ENCODE measurements at places on chromosomes 13 and 19.

GRCh38 chr19:50695251-50696093 lies 24.1 kb downstream of the SHANK1 start:
- no peak for DNase-seq

DNA sequence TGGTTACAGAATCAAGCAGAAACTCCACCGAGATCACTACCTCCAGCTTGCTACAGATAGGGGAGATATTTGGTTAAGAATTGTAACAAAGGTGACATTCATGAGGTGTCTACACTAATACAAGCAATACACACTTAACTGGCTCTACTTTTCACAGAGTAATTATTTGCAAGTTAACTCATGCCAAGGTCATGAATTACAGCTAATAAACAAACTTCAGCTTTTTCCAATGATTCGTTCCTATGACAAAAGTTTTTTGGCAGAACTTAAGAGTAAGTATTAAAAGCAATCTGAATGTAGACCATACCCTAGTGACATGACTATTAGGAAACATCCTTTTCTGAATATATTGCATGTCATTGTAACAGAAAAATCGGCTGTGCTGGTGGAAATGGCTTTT lies 72.1 kb downstream of the LHFPL6 start:
- DNase-seq = no peak

DNA sequence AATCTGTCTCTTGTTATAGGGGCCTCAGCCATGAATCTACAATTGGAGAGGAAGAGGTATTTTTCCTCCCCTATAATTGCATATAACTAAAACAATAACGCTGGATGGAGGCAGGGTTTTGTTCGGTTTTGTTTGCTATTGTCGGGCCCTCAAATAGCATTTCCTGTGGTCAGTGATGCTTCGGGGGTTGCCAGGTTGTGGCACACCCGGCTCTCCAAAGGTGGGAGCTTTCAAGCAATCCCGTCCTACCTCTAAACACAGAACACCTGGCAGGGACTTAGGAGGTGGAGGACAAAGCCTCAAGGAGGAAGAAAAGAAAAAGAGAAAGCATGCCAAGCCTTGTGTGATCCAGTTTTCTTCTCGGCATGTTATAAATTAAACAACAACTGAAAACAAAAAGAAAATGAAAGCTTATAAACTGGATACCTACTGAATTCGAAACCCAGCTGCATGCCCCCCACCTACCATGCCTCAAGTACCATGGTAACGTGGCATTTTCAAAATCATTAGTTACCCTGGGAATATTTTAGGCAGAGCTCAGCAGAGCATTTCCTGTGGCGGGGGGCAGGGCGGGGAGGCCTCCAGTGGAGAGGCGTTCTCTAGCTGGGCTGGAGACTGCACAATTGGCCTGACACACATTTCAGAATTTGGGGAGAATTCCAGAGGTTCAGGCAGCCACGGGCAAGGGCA lies 213.8 kb downstream of the DCLK1 start:
- no peak for DNase-seq

DNA sequence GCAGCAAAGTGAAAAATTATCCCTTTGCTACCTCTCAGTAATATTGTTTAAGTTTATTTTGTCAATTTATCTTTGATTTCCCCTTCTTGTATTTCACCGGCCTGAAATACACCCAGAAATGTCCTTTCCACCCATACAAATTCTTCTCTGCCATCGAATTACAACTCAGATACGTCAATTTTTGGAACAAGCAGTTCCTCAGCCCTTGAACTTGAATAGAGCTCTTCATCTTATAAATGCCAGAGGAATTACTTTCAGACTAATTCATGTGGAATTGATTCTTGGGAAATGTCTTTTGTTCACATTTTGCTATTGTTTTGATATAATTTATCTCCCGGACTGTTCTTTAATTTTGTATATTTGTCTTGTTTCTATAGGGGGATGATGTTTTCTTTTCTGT lies 1359.3 kb upstream of the MIR17HG start:
- DNase-seq = peak; percentile 13

GRCh38 chr13:72218966-72219365 lies 352.0 kb upstream of the DACH1 start:
- no peak for DNase-seq

- DNase-seq = no peak
These were observed 235.1 kb upstream of the MIR17HG start for GRCh38 chr13:91112201-91112923.

DNA sequence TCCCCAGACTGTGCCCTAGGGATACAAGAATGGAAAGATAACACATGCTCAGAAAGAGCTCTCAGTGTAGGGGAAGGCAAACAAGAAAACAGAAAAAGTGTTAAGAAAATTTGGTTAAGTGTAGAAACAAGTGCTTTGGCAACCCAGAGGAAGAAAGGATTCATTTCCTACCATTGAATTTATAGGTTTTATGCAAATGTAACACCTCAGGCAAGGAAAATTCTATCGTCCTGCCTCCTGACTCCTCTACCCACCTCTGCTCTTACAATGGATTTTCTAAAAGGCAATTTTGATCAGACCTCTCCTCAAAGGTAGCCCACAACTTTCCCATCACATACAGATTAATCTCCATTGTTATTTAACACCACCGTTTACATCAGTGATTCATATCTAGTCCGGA lies 298.7 kb downstream of the RFC3 start:
- DNase-seq = no peak

- no peak for DNase-seq
These were observed 444 bp downstream of the PROSER1 start for GRCh38 chr13:39037410-39037879.

GRCh38 chr19:49336482-49337266 lies 1.5 kb downstream of the CD37 start:
- DNase-seq = no peak

DNA sequence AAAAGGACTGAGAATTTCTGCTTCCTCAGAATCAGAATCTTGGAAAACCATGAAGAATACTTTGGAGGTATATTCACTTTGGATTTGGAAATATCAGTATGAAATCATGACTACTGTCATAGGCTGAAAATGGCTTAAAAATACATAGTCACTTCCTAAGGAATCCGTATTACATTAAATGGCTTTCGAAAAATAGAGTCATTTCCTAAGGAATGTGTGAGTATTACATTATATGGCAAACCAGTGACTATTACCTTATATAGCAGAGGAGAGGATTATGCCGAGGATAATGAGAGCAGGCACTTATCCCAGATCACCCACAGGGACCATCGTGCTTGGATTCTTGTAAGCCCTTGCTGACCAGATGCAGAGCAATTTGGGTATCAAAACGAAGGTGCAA lies 1471.8 kb downstream of the EFNB2 start:
- DNase-seq = no peak

- DNase-seq = no peak
These were observed 4.9 kb downstream of the UHRF1 start for GRCh38 chr19:4913996-4914735.

GRCh38 chr13:50375792-50376191 lies 360.5 kb downstream of the KCNRG start:
- no peak for DNase-seq

DNA sequence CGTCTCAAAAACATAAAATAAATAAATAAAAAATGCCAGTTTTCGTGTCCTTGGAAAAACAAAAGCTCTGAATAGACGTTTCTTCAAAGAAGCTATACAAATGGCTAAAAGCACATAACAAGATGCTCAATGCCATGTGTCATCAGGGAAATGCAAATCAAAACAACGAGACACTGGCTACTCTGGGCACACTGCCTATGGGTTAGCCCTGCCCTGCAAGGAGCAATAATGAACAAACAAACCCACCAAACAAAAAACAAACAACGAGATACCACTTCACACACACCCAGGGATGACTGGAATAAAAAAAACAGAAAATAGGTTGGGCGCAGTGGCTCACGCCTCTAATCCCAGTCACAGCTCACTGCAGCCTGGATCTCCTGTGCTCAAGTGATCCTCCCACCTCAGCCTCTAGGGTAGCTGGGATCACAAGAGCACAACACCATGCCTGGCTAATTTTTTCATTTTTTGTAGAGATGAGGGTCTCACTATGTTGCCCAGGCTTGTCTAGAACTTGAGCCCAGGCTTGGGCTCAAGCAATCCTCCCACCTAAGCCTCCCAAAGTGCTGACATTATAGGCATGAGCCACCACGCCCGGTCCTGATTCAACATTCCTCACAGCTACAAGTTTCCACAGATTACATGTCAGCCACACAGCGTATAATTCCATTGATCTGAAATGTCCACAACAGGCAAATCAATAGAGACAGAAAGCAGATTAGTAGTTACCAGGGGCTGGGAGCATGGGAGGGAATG lies 15.5 kb upstream of the ISYNA1 start:
- no peak for DNase-seq

GRCh38 chr19:5149508-5149907 lies 180.6 kb downstream of the KDM4B start:
- DNase-seq = no peak

- no peak for DNase-seq
These were observed 21.0 kb upstream of the CBY2 start for GRCh38 chr13:45681113-45681512.

DNA sequence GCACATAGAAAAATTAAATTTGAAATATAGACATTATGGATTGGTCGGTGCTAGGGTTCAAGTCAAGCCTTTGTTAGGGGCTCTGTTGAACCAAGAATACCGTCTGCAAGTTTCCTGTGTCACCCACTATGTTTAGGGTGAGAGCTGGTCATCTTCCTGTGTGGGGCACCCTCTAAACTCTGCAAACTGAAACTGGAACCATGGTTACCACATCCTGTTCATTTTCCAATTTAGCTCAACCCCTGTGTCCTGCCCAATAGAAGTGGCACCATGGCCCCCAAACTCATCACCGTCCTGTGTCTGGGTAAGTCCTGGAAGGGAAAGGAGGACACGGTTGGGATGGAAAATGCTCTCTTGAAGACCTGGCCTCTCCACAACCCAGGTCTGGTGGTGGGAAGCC lies 29.9 kb downstream of the LAIR2 start:
- DNase-seq = no peak

GRCh38 chr13:89315287-89315686 lies 1644.1 kb downstream of the SLITRK5 start:
- DNase-seq = peak; percentile 2

- DNase-seq = peak; percentile 8
These were observed 636 bp upstream of the RB1 start for GRCh38 chr13:48302871-48303358.

DNA sequence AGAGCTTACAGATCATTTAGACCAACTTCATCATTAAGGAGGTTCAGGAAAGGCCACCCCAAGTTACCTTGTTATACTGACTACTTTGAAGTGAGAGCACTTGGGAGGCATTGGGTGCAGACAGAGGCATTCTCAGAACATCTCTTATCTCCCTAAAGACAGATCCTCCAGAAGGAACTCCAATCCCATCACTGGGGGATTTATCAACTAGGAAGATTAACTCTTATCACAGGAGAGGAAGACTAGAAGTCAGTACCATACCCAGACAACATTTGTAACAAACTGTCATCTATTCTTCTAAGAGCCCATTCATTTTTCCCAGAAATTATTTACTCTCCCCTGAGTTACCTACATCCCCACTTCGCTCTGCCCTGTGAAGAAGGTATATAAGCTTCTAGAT lies 5.8 kb upstream of the RFXAP start:
- DNase-seq = no peak

GRCh38 chr13:94928127-94928775 lies 215.9 kb upstream of the SOX21 start:
- no peak for DNase-seq
